ENCODE measurements at places on chromosomes 12 and 14. TPM values are rescaled to one million over a fixed set of nuclear protein-coding genes. Genes with fewer than 3 reads are reported as not detected.
A peak's percentile ranks its signal among the peaks of the same experiment; 100 is the strongest.

The RASSF9 gene
- polyA plus RNA-seq = not detected

DNA sequence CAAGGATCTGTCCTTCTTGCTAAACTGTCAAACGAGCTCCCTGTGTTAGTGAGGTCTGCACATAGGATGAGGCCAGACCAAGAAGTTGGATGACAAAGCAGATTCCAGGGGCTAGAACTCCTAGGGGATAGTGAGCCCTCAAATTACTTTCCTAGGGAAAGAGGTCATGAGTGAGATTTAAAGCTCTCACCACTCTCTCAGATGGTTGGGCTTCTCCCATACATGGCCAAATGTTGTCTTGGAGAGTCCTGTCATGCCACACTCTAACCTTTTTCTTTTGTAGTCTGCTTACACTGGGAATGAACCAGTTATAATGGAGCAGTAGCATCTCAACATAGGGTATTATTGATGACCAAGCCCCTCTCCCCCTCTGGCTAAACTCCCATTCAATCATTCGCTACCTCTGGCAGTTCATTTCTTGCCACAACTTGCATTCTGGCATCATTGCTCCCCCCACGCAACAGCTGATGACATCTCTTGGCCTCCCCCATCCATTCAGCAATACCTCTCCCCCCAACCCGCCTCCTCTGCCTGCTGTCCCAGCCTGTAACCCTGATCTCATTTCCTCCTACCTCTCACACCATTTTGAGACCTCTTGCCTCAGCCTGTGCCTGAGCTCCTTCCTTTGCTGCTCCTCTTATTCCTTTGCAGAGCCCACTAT is 64.7 kb upstream of the CISTR start:
- no peak for DNase-seq

- DNase-seq = no peak
Measured at GRCh38 chr12:25362646-25363045, 111.9 kb upstream of the KRAS start.

DNA sequence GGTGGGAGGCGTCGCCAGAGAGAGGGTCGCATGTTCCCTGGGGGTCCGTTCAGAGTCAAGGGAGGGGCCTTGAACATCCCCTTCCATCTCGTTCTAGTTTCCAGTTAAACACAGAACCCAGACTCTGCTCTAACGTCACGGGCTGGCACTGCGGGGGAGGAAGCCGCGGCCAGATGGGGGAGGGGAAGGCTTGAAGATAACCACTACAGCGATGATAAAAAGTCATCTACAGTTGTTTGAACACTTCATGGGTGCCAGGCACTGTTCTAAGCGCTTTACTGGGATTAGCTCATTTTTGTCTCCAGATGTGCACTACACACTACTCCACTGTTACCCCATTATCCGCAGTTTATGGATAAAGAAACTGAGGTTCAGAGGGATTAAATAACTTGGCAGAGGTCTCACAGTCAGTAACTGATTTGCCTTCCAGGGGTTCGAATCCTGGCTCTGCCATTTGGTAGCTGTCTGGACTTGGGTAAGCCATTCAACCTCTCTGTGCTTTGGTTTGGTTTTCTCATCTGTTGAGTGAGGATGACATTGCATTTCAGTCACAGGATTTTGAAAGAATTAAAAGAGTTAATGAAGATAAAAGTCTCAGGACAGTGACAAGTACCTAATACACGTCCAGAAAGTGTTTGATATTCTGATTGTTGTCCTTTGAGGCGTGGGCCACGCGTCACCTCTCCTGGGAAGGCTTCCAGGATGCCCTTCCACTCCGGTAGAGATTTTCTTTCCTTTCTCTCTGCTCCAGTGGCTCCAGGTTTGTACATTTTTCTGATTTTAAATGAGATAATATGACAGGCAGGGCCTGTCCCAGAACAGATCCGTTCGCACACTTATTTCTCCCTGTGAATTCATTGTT is 798 bp upstream of the RASAL1 start:
- peak; percentile 62 for DNase-seq

All from naive B cell (primary cell).